LNCaP clone FGC (cell line): ENCODE measurements at places on chromosomes 7 and 10.

DNA sequence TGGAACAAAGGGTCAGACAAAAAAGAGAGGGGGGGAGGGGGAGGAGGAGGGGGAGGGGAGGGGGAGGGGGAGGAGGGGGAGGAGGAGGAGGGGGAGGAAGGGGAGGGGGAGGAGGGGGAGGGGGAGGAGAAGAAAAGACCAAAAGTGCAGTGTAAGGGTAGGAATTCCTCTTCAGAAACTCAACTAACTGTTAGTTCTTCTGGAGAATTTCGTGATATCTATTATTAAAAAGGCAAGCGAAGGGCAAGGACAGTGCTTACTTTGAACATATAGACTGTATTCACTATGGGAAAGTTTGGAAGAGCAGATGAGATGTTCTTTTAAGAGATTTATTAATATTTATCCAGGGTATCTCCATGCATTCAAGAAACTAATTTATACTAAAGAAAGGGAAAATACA is 258.1 kb downstream of the CACNA2D1 start:
- no peak for DNase-seq

DNA sequence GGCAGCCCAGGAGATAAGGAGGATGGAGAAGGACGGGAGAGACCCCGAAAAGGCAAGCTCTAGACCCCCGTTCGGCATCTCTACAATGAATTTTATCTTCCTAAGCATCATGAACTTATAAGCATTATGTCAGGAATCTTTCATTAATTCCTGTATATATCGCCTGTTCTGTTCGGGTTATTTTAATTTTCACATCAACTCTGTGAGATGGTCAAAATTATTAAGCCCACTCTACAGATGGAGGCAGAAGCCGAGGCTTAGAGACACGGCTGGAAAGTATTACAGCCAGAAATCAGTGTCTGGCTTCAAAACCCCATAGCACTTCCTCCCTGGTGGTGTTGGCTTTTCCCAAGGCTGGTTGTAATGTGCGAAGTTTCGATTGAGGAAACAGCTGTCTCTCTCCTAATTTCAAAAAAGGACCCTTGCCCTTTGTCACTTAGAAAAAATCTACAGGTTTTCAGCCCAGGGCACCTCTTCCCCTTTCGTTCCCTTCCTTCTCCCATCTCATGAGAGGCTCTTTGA is 1.5 kb upstream of the GRM8 start:
- no peak for DNase-seq

GRCh38 chr7:9242636-9243035 is 809.2 kb downstream of the NXPH1 start:
- DNase-seq: no peak

- no peak for DNase-seq
Observed at GRCh38 chr7:12729112-12729511, 41.7 kb downstream of the ARL4A start.

DNA sequence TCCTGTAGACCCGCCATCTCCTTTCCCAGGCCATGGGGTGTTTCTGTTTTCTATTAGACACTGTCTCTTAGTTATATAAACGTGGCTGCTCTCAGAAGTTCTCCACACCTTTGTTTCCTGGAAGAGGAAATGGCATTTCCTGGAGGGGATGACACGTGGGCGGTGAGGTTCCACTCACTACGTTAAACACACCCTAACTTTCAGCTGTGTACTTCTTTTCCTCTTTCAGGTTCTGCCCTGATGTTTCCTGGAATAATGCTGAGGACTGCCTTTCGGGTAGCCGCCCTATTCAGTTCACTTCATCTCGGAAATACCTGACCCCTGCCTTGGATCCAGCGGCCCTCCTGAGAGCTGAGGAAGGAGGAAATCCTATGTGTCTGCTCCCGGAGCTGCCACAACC is 3.4 kb upstream of the PRKCQ start:
- DNase-seq: no peak

DNA sequence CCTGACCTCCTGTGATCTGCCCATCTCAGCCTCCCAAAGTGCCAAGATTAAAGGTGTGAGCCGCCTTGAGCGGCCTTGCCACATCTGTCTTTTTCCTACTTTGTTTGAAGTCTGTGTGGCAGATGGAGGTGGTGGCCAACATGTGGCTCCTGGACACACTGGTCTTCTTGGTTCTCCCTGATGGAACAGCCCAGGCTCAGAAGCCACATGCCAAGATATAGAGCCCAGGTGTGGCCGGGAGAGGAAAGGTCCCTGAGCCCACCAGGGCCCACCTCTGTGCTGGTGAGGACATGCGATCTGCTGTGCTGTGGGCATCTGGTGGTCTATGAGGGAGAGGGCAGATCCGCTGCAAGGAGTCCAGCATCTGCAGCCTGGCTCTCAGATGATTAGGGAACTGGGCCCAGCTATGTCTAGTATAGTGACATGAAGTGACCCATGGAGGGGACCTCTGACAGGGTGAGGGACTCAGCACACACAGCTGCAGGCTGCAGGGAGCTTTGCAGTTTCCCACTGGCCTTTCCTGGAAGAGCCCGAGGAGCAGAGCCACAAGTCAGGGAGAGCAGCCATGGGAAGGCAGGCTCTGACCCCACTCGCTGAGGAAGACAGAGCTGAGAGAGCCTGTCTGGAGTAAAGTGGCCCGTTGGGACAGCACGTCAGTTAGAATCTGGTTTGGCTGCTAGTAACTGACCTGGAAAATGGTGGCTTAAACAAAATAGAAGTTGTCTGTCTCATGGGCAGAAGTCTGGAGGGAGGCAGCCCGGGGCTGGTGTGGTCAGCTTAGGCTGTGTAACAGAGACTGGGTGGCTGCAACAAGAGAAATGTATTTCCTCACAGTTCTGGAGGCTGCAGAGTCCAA is 25.9 kb downstream of the ADCY1 start:
- DNase-seq: no peak

- no peak for DNase-seq
Observed at GRCh38 chr7:129017933-129018538, 36.9 kb downstream of the TNPO3 start.

DNA sequence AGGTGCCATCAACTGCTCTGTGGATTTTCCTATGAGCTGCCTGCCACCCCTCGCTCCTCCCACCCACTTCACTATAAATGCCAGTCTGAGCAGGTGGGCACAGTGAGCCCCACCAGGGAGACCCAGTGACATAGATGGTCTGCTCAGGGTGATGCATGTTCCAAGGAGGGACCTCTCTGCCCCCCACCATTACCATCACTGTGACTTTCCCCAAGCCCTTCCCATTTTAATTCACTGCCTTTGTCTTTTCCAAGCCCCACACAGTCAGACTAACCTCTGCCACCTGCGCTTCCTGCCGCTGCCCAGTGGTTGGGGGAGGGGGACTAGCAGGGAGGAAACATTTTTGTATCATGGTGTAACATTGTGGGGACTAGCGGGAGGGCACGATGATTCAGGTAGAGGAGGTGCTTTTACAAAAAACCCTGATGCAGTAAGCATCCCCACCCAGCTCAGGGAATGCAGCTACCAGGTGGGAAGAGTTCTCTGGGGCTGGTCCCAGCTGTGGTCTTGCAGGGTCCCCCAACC is 24.6 kb downstream of the PRSS2 start:
- no peak for DNase-seq

DNA sequence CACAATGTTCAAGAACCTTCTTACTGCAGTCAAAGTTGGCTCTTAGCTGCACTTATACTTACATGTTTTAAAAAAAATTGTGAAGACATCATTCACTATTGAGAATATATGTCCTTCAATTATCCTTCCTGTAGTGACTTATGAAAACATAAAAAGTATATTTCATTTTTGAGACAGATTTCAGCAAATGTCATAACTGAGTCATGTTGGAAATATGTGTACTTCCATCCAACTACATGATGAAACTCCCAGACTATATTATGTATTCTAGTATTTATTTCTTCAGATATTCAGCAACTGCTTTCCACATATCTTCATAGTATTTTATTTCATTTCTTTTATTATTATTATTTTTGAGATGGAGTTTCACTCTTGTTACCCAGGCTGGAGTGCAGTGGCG is 160.2 kb downstream of the ARHGAP12 start:
- DNase-seq: no peak

GRCh38 chr7:39199951-39200350 is 222.2 kb downstream of the POU6F2 start:
- no peak for DNase-seq

DNA sequence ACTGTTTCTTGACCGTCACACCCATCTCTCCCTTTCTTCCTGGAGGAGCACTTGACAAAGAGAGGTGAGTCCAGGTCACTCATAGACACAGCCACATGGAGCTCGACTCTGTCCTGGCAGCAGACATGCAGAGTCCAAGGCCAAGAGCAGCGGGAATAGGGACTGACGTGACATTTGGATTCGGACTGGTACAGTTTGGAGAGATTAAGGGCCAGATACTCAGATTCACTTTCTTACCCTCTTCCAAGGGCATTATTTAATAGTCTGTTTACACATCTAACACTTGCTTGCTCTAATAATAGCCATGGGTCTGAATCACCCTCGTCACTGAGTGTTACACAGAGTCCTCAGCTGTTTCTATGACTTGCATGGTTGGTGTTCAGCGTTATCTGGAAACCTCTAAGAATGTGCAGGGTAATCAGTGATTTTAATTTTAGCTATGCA is 39.2 kb upstream of the OTUD1 start:
- peak; percentile 10 for DNase-seq
